ENCODE measurements at places on chromosomes 5 and 9. TPM values are rescaled to one million over a fixed set of nuclear protein-coding genes. Genes with fewer than 3 reads are reported as not detected.

SCGB3A2 gene
- not detected for polyA plus RNA-seq

IFNA21 gene
- not detected for polyA plus RNA-seq

ROR2 gene
- polyA plus RNA-seq, result 21.4 TPM

DNA sequence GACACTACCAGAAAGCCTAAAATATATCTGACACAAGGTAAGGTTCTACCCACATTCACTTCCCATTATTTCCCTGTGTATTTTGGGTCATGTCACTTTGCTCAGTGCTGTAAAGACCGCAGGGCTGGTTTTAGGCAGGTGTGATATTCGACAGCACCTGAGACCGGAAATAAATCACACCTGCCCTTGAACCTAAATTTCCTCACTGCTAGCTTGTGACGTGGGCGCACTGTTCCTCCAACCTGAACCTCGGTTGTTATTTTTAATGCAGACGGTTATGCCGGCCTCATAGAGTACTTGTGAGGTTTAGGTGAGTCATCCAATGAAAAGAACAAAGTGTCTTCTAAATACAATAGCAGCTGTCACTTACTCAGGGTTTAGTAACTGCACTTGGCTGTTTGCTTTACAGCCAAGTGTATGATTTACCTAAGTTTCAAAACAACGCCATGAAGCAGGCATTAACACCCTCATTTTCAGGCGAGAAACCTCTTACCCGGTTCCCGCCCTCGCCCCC is 20.7 kb upstream of the ZNF782 start:
- DNase-seq, result no peak

GRCh38 chr5:131280417-131280816 is 16.6 kb downstream of the CDC42SE2 start:
- no peak for DNase-seq

- no peak for DNase-seq
These were observed 26.0 kb downstream of the DDX4 start for GRCh38 chr5:55763746-55764420.
